ENCODE measurements at places on chromosomes 11 and 22. TPM values are rescaled to one million over a fixed set of nuclear protein-coding genes. Genes with fewer than 3 reads are reported as not detected.

The CLCF1 gene
- 8.3 TPM for total RNA-seq

The CCDC73 gene
- total RNA-seq: not detected

DNA sequence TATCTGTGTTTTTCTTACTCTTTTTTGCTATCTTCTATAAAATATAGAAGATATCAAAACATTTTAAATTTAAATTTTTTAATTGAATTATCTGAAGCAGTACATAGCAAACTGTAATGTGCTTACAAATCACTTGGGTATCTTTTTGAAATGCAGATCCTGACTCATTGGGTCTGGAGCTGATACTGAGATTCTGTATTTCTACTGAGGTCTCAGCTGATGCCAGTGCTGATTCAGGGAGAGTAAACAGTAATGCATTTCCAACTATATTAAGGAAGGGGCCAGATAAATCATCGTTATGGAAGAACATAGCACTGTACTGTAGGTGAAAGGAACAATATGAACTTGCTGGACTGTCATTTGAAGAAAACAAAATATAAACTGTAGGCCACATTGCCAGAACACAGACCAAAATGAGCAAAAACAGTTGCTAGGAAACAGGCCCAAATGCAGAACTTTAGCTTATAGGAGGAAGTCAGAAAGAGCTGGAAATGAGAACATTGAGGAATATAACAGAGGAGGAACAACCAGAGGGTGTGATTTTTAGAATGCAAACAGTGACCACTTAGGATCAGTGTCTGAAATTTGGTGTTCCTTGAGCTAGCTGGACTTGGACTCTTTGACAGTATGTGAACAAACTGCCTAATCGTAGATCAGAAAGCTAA is 3.3 kb downstream of the ARL14EP start:
- no peak for DNase-seq

DNA sequence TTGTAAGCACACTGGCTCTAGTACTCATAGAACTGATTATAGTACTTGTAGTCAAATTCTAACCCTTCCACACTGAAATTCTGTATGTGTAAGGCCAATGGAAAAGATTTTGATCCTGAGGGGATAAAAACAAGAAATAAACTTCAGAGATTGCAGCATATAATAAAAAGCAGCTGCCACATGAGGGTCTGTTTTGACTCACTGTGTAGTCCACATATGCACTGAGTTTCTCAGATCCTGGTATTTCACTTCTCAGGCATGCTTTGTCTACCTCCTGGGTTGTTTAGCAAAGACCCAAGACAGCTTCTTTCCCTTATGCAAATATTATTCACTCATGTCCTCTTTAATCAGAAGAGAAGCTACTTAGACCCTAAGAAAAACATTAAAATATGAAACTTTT is 71.1 kb upstream of the SLC5A12 start:
- DNase-seq: no peak

DNA sequence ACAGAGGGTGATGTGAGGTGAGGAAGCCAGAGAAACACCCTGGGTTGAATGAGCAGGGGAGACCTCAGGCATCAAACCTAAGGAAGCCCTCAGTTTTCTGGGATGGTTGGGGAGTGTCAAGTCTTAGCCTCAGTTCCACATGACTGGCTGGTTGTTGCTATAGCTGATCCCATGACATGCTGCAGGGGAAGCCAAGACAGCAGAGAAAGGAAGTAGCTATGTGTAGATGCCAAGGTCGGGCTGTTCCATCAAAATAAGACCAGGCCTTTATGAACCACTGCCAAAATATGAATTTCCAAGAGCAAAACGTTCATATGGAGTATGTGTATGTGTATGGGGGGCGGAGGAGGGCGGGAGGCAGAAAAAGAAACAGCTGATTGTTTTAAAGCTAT is 11.6 kb downstream of the CD59 start:
- DNase-seq: no peak

DNA sequence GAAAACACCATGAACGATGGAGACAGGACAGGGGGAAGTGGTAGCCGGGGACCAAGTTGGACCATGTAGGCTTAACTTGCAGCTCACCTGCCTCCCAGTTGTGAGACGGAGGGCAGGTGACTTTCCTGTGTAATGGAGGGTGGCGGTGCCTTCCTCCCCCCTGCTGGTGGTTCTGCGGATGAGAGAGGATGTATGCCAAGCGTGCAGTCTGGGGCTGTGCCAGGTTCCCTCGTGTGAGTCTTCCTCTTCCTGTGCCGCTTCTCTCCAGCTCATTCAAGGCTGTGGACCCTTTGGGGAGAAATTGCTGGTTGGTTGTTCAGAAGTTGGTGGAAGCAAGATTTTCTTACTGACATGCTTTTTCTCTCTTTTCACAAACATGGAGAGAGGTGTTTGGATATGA is 35.1 kb downstream of the MPPED1 start:
- no peak for DNase-seq

DNA sequence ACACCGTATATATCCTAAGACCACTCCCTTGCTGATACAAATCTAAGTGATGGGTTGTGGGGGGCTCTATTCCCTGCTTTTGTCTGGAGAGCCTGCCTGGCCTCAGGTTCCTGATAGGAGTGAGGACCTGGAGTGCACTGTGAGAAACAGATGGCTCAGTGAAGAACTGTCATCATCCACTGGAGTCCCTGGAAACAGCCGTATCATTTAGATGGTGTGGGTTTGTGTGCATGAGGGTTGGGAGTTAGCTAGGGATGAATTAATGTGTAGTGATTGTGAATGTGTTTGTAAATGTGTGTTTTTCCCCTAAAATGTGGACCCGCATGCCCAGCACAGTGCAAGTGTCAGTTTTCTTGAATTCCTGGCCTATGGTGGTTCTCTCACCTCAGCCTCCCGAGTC is 111.6 kb downstream of the CRYBB2 start:
- DNase-seq: no peak

The DTX4 gene
- 5.7 TPM for total RNA-seq

DNA sequence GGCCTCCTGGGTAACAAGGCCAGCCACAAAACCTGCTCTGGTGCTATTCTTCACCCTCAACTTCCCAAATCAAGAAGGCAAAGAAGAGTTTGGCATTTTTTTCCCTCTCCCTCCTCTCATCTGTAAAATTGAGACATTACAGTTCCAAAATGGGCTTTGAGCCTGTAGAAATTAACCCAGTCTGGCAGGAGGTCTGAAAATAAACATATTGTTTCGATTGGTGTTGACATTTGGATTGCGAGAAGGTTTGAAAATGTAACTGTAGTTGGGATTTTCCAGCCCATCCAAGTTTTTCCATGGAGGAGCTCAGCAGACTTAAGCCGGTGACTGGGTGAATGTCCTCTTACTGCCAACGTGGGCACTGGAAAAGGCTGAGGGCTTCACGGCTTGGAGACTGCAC is 35.0 kb upstream of the ALX4 start:
- DNase-seq: no peak

DNA sequence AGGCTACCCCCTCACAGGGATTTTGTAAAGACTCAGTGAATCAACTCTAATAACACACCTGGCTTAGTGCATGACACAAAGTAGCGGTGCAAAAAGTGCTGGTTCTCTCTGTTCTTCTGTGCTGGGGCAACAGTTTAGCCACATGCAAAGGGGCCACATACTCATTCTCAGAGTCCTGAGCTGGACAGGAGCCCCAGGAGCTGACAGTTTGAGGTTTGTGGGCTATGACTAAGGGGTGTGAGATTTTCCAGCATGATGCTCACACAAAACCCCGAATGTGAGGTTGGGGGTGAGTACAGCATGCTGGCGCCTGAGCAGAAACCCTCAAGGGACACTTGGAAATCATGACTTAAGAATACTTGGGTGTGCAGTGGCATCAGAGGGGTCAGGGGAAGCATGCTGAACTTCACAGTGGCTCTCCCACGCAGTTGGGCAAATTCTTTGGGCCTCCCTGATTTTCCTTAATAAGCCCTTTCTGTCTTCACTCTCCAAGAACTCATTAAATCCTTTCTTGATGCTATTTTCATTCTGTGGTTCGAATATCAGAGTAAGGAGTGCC is 31.0 kb downstream of the TMPRSS5 start:
- DNase-seq: no peak

GRCh38 chr22:46739094-46739870 is 1.2 kb upstream of the CERK start:
- DNase-seq: no peak

DNA sequence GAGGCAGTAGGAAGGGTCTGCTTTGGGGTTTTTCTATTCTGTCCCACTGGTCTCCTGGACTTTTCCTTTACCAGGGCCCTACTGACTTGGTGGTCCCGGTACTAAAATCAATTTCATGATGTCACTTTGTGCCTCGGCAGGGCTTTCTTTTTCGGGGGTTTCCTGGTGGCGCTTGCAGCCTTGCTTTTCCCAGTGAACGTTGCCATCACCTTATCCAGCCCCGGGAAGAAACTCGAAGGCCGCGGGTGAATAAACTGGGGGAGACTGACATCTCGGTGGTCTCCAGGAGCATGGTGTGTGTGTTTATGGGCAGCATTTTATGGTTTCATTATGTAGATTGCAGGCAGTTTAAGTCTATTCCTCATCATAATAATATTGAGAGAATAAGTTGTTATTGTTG is 84.4 kb downstream of the KCNQ1 start:
- no peak for DNase-seq

DNA sequence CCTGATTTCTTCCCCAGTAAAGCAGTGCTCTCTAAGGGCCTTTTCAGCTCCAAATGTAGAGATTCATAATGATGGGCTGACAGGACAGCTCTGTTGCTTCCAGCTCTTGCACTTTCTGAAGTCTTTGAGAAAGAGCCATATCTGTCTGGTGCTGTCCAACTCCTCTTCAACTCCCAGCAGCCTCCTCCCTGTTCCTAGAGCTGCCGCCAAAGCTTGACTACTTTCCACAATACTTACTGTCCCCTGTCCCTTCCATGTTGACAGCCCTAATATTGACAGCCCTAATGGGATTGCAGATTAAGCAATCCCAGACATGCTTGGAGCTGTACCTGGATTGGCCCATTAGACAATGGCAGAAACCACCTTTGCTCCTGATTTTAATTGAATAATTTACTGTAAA is 29.6 kb downstream of the INSC start:
- DNase-seq: no peak

DNA sequence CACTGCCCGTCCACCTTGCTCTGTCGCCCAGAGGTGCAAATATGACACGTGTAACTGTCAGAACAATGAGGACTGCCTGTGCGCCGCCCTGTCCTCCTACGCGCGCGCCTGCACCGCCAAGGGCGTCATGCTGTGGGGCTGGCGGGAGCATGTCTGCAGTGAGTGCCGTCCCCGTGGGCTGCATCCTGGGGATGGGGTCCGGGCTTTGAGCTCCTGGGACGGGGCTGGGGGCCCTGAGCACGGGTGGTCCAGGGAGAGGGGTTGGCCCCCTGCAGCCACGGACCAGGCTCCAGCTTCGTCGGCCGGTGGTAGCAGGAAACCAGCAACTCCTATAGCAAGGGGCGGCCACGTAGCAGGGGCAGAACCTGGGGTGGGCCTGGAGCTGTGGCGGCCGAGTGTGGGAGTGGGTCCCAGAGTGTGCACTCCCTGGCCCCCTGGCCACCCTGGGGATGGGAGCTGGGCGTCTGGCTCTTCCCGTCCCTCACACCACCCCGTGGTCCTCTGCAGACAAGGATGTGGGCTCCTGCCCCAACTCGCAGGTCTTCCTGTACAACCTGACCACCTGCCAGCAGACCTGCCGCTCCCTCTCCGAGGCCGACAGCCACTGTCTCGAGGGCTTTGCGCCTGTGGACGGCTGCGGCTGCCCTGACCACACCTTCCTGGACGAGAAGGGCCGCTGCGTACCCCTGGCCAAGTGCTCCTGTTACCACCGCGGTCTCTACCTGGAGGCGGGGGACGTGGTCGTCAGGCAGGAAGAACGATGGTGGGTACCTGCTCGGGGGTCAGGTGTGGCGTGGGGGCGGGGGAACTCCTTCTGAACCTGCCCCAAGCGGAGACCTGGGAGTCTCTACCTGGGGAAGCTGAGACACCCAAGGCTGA is 10.1 kb downstream of the MUC2 start:
- no peak for DNase-seq

DNA sequence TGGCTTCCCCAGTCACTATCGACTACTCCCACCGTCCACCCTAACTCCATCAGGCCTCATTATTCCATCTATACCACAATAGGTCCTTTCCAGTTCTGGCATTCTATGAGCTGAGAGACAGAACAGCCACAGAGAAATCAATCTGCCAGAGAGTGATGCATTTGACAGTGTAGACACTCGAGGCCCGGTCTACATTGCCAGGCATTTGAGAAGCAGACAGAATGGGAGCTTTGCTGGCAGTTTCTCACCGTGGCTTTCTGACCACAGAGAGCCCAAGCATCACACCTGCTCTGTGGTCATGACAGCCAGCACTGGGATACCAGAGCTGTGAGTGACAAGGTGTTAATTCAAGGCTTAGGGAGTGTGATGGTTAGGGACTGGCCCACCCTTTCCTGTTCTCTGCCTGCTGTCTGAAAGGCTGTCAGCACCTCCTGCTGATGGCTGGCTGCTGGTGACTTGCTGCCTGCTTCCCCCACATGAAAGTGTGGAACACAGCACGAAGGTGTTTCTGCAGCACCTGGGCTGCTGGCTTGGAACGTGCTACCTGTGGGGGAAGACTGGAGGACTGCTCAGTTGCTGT is 137.8 kb downstream of the KIRREL3 start:
- DNase-seq: no peak

GRCh38 chr11:73312851-73313327 is 4.8 kb downstream of the ARHGEF17 start:
- no peak for DNase-seq

- DNase-seq: peak; percentile 74
Measured at GRCh38 chr22:47736186-47737034, 974.0 kb downstream of the TBC1D22A start.

The NF2 gene
- total RNA-seq: 37.6 TPM

GRCh38 chr22:34814260-34815025 is 251.5 kb upstream of the ISX start:
- DNase-seq: no peak

DNA sequence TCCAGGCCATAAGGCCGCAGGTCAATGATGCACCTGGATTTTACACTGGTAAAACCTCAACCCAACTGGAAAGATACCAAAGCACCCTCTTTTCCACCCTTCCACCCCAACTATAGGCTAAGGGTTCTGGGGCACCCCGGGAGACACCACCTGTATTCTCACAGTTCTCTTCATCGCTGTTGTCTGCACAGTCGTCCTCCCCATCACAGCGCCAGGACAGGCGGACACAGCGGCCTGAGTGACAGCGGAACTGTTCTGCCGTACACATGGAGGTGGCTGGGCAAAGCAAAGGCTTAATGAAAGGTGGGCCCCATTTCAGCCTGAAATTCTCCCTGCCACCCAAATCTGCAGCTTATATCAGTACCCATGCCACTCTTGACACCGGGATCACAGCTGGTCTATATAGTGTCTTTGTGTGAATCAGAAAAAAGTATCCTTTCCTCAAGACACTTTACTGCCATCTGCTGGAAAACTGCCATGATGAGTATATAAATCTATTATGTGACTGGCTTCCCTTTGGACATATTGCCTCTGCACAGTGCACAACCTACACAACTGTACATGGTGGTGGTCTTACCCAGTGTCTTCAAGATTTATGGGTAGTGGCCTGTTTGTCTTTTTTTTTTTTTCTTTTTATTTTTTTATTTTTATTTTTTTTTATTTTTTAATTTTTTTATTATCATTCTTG is 21.5 kb downstream of the LRP4 start:
- DNase-seq: no peak

- DNase-seq: no peak
Measured at GRCh38 chr11:14237444-14237961, 121.5 kb downstream of the RRAS2 start.

The PI4KA gene
- 69.8 TPM for total RNA-seq

GRCh38 chr11:75263944-75264349 is 23.4 kb downstream of the TPBGL start:
- no peak for DNase-seq

- no peak for DNase-seq
Measured at GRCh38 chr11:111324277-111324720, 26.0 kb downstream of the POU2AF3 start.

The IL17REL gene
- not detected for total RNA-seq

- DNase-seq: no peak
Measured at GRCh38 chr11:1546536-1547466, 25.3 kb downstream of the DUSP8 start.
